H1 (cell line): ENCODE measurements at places on chromosomes 6 and 20. TPM values are rescaled to one million over a fixed set of nuclear protein-coding genes. Genes with fewer than 3 reads are reported as not detected.

GRCh38 chr20:58107533-58107932, 120.9 kb downstream of the ANKRD60 start:
- H3K36me3 ChIP-seq, result no peaks in the 10 kb centered on the region
- no peak for DNase-seq
- no peak overlapping the region for H3K27ac ChIP-seq
- no peak overlapping the region for H3K4me3 ChIP-seq

The LCA5 gene
- total RNA-seq, result 3.6 TPM in 2 replicates

GRCh38 chr20:53488775-53489272, 104.8 kb downstream of the ZNF217 start:
- no peaks in the 10 kb centered on the region for H3K27me3 ChIP-seq
- H3K36me3 ChIP-seq, result no peaks in the 10 kb centered on the region
- H3K27ac ChIP-seq, result no peak overlapping the region

The WFDC5 gene
- total RNA-seq, result not detected in 2 replicates

The PTK6 gene
- 0.17 and 0.19 TPM in 2 replicates for total RNA-seq

GRCh38 chr6:34973547-34974248, 84.6 kb downstream of the ANKS1A start:
- H3K4me3 ChIP-seq, result no peak overlapping the region
- no peaks in the 10 kb centered on the region for H3K4me1 ChIP-seq
- DNase-seq, result no peak
- H3K36me3 ChIP-seq, result peaks cover 7% of the 10 kb centered on the region
- no peaks in the 10 kb centered on the region for H3K27me3 ChIP-seq

DNA sequence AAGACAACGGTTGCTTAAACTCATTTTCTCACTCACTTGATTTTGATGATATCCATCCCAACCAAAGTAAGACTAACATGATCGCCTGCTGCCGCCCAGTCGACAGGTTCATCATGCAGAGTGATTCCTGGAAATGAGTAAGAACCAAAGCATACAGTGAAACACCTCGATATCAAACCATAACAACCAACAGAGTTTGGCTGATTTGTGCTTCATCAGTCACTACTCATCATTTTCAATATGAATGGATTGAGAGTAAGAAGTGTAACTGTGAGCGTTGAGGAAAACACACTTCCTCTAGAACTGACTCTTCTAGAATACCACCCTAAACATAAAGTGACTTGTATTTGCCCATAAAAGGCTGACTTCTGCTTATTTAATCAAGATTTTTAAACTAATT, 29.2 kb upstream of the ALDH8A1 start:
- H3K4me3 ChIP-seq, result no peak overlapping the region
- no peak for DNase-seq
- no peak overlapping the region for H3K27ac ChIP-seq
- H3K27me3 ChIP-seq, result no peaks in the 10 kb centered on the region

DNA sequence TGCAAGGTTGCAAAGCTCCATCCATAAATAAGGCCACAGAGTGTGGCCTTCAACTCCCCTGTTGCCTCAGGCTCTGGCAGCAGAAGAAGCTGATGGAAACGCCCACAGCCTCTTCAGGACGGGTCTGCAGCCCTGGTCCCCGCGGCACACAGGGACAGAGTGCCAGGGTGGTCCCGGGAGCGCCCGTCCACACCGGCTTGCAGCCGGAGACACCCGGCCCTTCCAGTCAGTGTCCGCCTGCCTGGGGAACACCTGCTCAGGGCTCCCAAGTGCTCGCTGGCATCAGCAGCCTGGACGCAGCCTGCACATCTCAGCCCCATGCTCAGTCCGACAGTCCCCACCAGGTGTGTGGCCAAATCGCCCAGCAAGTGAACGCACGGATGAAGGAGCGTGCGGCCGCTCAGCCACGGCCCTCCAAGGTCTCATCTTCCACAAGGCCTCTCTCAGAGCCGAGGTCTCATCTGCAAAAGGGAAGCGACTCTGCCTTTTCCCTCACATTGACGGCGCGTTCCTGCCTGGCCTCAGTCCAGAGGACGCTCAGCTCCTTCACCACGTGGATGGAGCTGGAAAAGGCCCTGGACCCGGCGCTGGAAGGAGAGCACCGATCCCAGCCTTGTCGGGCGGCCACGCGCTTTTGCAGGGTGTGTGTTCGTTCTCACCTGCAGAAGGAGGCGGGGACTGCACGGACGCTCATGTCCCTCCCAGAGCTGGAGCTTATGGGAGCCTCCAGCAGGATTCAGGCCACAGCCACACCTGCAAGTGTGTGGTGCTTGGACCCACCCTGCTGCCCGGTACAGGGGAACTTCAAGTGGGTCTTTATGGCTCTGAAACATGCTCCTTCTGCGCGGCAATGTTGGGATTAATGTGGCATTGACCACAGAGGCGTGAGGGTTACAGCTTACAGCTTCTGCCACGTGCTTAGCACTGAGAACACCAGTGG, 180.4 kb downstream of the DLL1 start:
- H3K27ac ChIP-seq, result no peak overlapping the region
- no peaks in the 10 kb centered on the region for H3K4me1 ChIP-seq
- no peaks in the 10 kb centered on the region for H3K27me3 ChIP-seq
- no peak overlapping the region for H3K4me3 ChIP-seq
- peak; percentile 40 for DNase-seq
- H3K36me3 ChIP-seq, result no peaks in the 10 kb centered on the region

DNA sequence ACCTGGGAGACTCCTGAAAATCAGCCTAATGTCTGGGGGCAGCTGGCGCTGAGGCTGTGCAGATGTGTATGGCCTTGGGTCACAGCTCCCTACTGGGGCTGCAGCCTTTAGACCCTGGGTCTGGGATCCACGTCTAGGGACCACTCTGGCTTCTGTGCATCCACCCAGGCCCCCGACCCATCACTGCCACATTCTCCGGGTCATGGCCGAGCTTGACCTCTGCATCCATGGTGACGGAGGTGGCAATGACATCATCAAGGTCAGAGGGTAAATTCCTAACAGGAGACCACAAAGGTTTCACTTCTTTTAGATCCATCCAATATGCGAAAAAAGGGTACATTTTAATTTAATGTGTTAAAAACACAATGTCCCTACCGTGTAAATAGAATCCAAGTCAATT, 14.5 kb upstream of the PCMTD2 start:
- H3K27ac ChIP-seq, result no peak overlapping the region
- H3K4me3 ChIP-seq, result no peak overlapping the region
- no peaks in the 10 kb centered on the region for H3K36me3 ChIP-seq
- no peak for DNase-seq
- no peaks in the 10 kb centered on the region for H3K27me3 ChIP-seq

The FHL5 gene
- total RNA-seq, result not detected in 2 replicates

The TP53TG5 gene
- not detected in 2 replicates for total RNA-seq

The DNMT3B gene
- 1,016 and 1,038 TPM in 2 replicates for total RNA-seq

- H3K27me3 ChIP-seq, result no peaks in the 10 kb centered on the region
- H3K4me1 ChIP-seq, result no peaks in the 10 kb centered on the region
- H3K36me3 ChIP-seq, result no peaks in the 10 kb centered on the region
- no peak for DNase-seq
These were observed 20.1 kb upstream of the HECA start for GRCh38 chr6:139114746-139115145.

DNA sequence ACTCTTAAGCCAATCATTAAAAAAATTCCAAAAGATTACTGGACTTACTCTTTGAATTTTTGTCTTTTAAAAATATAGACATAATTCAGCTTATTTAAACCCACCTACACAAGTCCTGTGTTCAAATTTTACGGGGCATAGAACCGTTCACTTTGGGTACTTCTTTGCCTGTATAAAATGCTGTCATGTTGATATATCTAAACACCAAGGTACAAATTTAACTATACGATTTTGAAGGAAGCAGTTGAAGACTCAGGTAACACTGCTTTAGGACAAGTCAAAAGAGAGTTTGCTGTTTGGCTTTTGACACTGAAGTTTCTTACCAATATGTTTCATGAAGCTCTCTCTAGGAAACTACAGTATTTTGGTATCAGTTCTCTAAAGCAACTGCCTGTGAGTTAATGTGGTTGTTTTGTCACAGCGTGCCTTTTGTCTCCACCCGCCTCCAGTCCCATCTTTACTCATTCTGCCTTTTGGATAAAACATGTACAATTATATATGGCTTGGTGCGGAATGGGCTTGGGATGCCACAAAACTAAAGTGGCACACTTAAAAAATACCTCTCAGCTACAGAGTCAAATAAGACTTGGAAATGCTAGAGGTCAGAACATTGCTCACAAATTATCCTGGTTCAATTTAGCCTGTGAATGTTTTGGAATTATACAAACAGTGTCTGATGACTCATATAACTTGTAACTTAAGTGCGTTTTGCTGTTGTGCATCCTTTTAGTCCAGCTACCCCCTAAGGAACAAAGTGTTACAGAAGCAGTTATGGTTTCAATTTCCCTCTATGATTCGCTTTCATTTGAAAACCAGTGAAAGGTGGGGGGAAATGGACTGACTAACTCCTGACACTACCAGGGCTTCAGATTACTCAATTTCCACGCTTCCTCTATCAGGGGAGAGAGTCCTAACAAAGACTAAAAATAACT, 38.7 kb downstream of the RGS17 start:
- H3K27me3 ChIP-seq, result no peaks in the 10 kb centered on the region
- no peak overlapping the region for H3K27ac ChIP-seq

GRCh38 chr6:143596866-143597265, 80.9 kb upstream of the PHACTR2 start:
- no peaks in the 10 kb centered on the region for H3K36me3 ChIP-seq
- no peak overlapping the region for H3K4me3 ChIP-seq
- H3K27me3 ChIP-seq, result no peaks in the 10 kb centered on the region
- H3K4me1 ChIP-seq, result no peaks in the 10 kb centered on the region

GRCh38 chr6:44558024-44558831, 170.7 kb downstream of the CDC5L start:
- H3K27me3 ChIP-seq, result no peaks in the 10 kb centered on the region
- no peak overlapping the region for H3K27ac ChIP-seq
- H3K36me3 ChIP-seq, result no peaks in the 10 kb centered on the region
- DNase-seq, result no peak
- H3K4me3 ChIP-seq, result no peak overlapping the region

- no peak overlapping the region for H3K27ac ChIP-seq
- no peak overlapping the region for H3K4me3 ChIP-seq
- H3K4me1 ChIP-seq, result no peaks in the 10 kb centered on the region
- H3K27me3 ChIP-seq, result no peaks in the 10 kb centered on the region
These were observed 374.3 kb upstream of the GJE1 start for GRCh38 chr6:141758430-141758829.

DNA sequence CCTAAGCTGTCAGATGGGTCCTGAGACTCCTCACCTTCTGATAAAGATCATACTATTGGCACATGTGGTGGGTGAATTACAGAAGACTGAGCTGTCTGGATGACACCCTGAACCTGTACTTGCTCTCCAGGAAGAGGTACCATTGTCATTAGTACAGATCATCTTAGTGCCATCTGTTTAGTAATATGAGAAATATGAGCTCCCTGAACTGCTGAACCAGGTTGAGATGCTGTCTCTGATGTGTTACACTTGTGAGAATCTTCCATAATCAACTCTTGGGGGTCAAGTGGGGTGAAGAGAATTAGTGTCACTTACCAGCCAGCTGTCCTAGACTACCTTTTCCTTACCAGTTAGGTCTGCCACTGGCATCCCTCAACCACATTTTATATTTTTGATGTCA, 531.0 kb downstream of the EPHA7 start:
- no peak overlapping the region for H3K27ac ChIP-seq
- no peak overlapping the region for H3K4me3 ChIP-seq
- H3K27me3 ChIP-seq, result no peaks in the 10 kb centered on the region
- no peak for DNase-seq
- no peaks in the 10 kb centered on the region for H3K4me1 ChIP-seq

DNA sequence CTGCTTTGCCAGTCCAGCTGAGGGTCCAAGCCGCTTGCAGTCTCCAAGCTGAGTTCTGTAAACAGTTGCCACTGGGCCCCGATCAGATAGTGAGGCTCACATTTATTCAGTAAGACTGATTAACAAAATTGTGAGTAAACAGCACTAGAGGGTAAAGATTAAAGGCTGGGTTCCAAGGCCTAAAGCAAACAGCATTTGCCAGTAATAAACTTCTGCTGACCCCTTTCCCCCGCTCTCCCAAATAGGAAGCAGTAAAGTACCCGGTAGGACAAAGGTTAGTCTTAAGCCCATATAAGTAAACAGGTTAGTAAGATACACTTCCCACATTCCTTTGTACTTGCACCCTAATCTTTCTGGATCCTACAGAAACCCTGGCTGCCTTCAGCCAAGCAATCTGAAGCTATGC, 181.8 kb downstream of the MEI4 start:
- no peaks in the 10 kb centered on the region for H3K4me1 ChIP-seq
- no peak overlapping the region for H3K27ac ChIP-seq
- H3K4me3 ChIP-seq, result no peak overlapping the region
- no peaks in the 10 kb centered on the region for H3K27me3 ChIP-seq
- H3K36me3 ChIP-seq, result no peaks in the 10 kb centered on the region

DNA sequence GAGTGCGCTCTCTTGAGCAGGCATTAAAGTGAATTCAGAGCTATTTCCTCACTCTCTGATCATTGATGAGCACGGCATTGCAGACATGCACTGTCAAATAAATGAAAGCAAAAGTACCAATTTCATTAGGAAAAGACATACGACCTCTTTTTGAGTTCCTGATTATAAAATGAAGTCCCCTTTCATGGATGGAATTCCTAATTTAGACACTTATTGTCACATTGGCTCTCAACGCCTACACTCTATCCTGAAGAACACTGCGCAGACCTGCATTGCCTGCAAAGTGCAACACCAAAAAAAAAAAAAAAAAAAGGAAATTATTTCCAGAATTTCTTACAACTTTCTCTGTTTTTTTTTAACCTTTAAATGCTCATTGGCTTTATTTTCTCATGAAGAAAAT, 1.6 kb downstream of the ADGRB3 start:
- no peak for DNase-seq
- H3K4me3 ChIP-seq, result no peak overlapping the region
- H3K27me3 ChIP-seq, result peaks cover 8% of the 10 kb centered on the region
- H3K36me3 ChIP-seq, result no peaks in the 10 kb centered on the region

DNA sequence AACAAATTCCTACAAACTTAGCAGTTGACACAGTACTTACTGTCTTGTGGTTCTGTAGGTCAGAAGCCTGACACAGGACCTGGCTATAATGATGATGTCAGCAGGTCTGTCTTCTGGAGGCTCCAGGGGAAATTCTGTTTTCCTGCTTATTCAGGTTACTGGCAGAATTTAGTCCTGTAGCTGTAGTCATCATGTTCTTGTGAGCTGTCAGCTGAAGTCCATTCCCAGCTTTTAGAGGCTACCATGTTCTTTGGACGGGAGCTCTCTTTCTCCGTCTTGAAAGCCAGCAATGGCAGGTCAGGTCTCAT, 99.2 kb downstream of the HIVEP1 start:
- H3K27ac ChIP-seq, result no peak overlapping the region
- H3K36me3 ChIP-seq, result peaks cover 4% of the 10 kb centered on the region; the same call in 1 of the 2 replicates
- H3K27me3 ChIP-seq, result no peaks in the 10 kb centered on the region
- DNase-seq, result no peak
- no peak overlapping the region for H3K4me3 ChIP-seq

DNA sequence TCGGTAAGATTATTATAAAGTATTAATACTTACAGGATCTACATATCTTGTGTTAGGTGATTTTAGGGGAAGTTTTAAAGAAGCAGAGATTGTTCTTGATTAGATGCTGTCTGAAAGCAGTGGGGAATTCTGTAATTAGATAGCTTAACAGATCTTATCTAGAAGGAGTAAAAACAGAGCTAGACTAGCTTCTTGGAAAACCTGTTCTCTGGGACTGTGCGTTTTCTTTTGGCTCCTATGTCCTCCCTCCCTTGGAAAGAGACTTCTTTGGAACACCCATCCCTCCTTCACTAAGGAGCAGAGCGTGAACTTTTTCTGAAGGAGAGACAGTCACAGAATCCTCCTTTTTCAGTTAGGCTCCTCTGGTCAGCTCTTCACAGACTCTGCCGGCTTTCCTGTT, 83.5 kb upstream of the ZNF184 start:
- H3K36me3 ChIP-seq, result no peaks in the 10 kb centered on the region
- peaks cover 19% of the 10 kb centered on the region for H3K27me3 ChIP-seq
- H3K4me1 ChIP-seq, result no peaks in the 10 kb centered on the region
